ENCODE measurements at places on chromosomes 2 and 18.

DNA sequence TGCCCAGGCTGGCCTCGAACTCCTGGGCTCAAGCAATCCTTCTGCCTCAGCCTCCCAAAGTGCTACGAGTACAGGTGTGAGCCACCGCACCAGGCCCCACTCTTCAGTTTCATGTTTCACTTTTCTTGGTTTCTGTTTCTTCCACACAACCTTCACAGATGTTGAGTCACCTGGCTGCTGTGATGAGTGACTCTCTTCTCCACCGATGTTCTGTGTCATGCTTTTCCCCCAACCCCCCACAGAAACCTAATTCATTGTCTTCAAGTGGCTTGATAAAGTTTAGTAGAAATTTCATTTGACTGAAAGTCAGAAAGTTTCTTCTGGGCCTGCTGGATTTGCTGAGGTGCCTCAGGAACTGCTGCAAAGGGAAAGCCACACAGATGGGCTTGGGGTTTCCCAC is 78.5 kb downstream of the SPHKAP start:
- no peak for DNase-seq

DNA sequence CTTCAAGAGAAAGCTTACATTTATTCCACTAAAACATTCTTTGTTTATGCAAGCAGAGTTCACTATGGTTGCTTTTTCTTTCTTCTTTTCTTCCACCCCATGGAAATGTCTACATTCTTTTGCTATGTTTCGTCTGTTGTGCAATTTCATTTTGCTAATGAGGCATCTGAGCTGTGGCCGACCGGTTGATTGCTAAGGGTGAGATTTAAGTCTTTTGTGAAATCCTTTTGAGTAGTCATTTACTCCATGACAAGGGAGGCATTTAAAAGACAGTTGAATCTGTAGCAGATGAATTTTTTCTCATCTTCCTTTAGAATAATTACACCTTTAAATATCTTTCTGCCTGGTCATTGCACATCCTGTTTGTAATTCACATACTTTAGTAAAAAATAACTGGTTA is 324.1 kb upstream of the THUMPD2 start:
- peak; percentile 49 for DNase-seq

GRCh38 chr2:172084395-172084644 is 987 bp upstream of the DLX1 start:
- no peak for DNase-seq

GRCh38 chr18:24262087-24262486 is 123.2 kb downstream of the CABYR start:
- DNase-seq = no peak

DNA sequence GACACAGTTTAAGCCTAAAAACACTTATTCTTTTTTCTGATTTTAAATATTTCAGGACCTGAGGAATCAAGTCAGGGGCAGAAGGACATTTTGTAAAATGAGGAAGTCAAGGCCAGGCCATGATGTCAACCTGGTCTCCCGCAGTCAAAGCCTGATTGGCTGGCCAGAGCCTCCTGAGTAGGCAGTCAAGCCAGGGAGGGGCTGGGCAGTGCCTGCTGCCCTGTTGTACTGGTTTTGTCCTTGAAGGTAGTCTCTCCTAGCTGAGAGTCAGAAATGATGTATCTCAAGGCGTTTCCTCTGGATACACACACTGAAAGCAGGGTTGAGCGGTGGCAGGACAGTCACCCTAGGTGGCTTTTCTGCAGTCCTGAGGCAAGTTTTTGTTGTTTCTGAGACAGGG is 19.8 kb downstream of the CCT7 start:
- no peak for DNase-seq

DNA sequence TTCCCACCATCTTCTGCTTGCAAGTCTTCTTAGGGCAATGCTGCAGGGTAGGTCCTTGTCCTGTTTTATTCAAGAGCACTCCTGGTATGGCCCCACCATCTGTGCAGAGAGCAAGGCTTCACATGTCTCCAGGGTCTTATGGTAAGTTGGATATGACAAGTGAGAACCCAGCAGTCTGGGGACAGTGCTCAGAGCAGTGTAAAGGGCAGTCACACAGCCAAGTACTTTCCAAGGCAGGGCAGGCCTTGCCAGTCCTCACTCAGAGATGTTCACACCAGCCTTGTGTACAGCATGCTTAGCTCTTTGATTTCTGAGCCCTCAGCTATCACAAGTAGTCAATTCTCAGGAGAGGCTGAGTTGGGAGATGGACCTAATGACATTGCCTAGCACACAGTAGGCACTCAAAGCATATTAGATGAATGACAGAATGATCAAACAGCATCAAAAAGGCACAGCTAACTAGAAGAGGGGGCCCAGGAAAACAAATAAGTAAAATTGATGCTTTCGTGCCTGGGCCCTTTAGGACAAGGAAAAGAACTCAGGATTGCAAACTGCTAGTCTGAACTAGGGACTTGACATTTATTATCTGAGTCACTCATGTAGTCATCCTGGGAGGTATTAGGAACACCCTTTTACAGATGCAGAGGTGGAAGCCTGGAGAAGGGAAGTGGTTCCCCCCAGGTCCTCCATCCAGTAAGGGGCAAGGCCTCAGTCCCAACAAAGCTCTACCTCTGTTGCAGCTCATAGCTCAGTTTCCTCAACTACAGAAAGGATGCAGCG is 86.7 kb upstream of the CTAGE1 start:
- DNase-seq = peak; percentile 9

- DNase-seq = peak; percentile 15
Observed at GRCh38 chr2:170052151-170052550, 125.8 kb upstream of the MYO3B start.

DNA sequence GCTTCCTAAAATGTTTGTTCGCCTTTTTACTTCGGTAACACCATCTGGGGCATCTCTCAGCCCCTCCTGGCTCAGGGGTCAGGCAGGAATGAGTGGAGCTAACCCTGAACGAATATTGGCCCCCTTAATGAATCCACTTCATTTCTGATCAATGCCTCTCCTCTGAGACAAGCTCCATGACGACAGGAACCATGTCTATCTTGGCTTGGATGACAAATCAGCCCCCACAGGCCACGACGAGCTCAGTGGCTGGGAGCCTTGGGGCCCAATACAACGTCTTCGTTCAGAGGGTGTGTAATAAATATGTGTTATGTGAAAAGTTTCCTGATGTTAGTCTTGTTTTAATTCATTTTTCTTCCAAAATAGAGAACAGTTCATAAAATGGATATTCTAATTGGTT is 133.0 kb downstream of the COL6A3 start:
- no peak for DNase-seq

- no peak for DNase-seq
Observed at GRCh38 chr2:78715293-78715692, 310.2 kb upstream of the REG3G start.

DNA sequence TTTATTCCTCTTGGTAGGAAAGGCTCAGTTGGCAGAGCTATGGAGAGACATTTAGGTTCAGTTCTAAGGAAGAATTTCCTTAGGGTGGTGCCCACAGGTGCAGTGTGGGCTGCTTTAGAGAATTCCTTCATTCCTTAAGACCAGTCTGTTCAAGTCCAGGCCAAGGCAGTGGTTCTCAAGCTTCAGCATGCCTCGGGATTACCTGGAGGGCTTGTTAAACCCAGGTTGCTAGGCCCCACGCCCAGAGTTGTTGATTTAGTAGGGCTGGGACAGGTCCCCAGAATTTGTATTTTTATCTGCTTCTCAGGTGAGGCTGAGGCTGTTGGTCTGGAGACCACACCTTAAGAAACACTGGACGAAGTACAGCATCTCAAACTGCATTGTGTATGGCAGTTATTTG is 68.9 kb downstream of the CERS6 start:
- no peak for DNase-seq

- DNase-seq = no peak
Observed at GRCh38 chr2:119716284-119716672, 37.3 kb downstream of the TMEM177 start.

- DNase-seq = no peak
Observed at GRCh38 chr2:24453379-24454073, 37.5 kb upstream of the NCOA1 start.

DNA sequence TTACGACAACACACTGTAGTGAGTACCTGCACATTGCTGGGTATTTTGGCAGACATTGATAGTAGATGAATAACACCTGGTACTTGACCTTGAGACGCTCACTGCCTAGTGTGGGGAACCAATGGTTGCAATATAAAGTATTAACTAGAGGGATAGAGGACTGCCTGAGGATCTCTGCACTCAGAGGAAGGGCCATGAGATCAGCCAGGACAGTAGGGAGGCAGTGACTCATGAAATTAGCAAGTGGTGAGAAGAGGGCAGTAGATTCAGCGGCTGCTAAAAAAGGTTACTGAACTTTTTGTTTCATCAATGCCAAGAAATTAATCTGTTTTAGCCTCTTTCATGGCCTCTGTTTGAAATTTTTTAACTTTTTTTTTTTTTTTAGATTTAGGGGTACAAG is 250.8 kb upstream of the TCF4 start:
- DNase-seq = peak; percentile 54

DNA sequence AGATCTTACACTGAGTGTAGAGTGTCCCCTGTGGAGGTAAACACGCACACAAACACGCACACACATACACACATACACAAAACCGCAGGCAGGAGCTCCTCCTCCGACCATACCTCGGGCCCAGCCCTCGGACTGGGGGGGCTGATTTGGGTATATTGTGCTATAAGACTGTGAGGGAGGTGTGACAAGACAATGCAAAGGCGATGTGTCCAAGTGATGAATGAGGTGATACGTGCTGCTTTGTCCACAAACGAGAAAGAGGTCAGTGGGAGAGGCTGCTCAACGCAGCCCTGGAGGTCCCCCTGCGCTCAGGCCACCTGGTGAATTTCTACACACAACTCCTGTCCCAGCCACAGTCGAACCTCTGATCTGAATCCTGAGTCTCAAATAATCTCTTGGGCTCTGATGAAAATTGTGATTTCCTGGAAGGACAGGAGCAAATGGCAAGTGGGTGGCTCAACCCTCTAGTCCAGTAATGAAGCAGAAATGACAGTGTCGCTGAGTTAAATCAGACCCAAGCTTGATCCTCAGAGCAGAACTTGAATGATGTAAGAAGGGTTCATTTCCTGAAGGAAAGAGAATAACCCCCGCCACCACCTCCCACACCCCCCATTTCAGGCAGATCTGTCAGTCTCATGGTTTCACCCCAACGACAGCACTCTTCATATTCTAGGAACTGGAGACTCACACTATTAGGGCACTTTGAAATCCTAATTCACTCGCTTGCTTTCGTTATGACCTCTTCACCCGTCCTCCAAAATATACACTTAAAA is 48.9 kb upstream of the ASXL2 start:
- DNase-seq = no peak

DNA sequence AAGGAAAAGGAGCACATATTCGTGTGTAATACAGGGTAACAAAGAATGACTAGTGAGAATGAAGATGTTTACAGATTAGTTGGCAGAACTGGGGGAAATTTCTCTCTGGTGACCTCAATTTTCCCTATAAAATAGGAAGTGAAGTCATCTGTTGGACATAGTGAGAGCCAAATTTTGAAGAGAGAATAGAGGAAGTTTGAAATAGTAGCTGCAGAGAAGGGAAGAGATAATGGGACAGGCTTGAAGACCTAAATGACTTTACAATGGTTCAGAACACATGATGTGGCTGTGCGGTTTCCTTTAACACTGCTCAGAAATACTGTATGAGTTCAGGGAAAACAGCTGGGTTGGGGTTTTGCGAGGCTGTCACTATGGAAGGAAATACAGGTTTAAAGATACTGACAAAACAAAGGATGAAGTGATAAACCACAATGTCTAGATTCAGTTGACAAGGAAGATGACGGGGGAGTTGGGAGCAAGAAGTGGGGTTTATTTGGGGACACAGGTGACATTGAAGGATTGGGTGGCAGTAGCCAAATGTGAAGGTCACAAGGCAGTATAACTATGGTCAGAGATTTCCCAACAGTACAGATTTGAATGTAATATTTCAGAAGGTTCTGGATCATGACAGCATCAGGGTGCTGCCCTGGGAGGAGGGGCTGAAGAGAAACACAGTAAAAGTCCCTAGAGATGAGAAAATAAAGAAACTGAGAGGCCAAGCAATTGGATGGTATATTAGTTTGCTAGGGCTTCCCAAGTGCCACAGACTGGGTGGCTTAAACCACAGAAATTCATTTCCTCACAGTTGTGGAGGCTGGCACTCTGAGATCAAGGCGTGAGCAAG is 82.6 kb upstream of the TANK start:
- peak; percentile 44 for DNase-seq

DNA sequence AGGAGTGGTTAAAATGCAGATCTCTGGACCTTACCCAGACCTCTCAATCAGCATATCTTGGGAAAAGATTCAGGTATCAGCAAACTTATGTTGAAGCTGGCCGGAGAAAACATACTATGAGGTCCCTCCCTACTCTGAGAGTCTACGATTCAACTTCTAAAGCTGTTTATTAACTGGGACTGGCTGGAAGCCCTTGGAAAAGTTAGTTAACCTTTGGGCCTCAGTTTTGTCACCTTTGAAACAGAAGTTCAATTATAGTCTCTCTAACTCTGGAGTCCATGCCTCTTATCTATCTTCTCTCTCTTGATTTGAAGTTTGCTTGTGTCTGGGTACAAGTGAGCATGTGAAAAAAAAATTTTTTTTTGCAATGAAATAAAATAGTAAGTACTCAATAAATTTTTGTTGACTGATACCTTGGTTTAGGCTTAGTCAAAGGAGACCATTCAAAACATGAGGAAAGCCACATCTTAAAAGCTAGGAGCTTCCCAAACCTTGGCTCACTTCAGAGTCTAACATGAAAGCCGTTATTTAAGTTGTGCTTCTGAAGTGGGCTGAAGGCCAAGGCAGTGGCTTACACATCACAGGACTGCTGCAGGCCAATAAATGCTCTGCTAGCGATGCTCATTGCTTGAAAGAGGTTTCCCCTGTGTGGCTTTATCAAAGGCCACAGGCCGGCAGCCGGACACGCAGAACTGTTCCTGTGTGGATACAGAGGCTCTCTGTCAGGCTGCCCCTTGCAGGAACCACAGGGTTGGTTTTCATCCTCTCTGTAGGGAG is 110.6 kb upstream of the FAM136A start:
- peak; percentile 2 for DNase-seq

DNA sequence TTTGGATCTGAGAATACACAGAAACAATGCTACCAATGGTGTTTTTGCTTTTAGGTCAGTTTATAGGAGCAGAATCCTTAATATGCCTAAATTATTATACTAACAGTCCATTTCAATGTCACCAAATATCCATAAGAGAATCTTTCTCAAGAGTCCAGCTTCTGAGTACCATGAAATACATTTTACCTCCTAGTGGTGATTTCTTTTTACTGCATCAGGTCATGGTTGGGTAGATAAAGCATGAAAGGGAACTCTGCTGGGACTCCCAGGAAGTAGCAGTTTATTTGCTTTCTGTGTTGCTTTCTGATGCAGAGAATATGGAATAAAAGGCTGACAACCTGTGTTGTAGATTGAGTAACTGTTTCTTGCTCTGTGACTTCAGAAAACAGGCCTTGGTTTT is 115.6 kb downstream of the PPP1R1C start:
- DNase-seq = no peak

DNA sequence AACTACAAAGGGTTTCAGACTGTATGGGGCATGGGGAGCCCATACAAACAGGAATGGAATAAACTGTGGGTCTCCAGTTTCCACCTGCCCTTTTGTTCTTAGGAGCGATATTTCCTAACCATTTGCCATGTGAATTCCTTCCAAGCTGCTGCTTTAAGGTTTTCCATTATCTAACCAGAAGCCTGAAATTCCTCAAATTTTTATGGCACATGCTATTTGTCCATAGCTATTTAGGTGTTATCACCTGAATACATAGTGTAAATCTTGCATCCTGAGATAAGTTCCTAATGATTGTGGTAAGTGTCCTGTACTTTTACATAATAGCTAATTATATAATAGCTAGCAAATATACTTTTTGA is 17.4 kb upstream of the PAIP2B start:
- DNase-seq = no peak

Data from stromal cell of bone marrow (primary cell).